ENCODE measurements at places on chromosomes 2 and 18.
A peak's percentile ranks its signal among the peaks of the same experiment; 100 is the strongest.

GRCh38 chr2:29253-29652 lies 17.1 kb downstream of the FAM110C start:
- DNase-seq = no peak

DNA sequence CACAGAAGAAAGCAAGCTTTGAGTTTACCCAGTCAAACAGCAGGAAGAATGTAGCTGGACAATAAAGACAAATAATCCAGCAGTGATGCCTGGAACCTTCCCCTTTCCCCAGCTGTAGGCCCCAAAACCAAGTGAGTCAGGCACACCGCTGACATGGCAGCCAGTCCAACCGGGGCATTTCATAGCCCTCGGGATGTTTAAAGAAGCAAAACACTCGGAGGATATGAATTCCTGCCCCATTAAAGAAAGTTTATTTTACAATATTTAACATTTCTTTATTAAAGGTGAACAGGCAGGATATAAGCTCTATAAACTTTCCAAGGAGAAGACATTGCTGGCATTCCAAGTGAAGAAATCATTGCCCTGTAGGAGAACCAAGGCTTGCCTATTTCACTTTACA lies 507.6 kb upstream of the TNP1 start:
- no peak for DNase-seq

DNA sequence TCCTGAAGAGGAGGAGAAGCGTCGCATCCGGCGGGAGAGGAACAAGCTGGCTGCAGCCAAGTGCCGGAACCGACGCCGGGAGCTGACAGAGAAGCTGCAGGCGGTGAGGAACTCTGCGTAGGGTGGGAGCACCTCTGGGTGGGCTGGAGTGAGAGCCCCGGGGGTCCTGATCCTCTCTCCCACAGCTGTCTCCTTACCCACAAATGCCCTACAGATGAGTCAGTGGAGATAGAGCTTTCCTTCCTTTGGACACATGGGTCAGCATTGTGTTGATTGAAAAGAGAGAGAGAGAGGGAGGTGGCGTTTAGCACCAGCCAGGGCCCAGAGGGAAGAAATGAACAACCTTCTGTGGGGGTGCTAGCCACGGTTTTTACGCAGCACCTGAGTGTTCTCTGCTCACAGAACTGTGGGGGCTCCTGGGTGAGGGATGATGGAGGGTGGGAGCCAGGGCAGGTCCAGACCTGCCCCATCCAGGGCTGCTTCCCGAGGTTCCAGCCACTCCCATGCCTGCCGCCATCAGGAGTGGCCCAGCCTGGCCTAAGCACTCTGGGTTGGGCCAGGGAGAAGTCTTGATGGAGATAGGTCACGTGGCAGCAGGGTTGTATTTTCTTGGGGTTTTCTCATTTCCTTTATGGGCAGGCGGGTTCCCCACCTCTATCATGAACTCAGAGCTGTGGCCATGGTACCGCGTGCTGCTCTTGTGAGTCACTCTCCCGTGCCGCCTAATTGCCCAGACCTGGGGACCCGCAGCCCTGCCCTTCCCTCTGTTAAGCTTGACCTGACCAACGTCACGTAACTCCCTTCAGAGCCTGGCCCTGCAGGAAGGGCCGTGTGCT lies 16.3 kb downstream of the FOSL2 start:
- peak; percentile 70 for DNase-seq

DNA sequence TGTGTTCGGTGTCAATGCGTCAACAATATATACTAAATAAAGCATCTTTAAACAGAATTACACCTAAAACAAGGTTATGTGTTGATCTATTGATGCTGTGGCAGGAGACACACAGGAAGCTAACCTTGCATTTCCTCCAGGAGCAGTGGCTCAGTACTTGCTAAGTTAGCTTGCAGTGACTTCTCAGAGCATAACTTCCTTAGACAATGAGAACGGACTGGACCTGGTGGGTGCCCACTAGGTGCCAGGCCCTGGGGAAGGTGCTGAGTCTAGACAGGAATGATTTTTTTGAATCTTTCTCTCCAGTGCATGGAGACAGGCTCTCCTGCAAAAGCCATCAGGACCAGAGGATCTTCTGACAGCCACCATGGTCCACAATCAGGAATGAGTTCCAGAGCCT lies 73.8 kb upstream of the MGAT4A start:
- DNase-seq = no peak

DNA sequence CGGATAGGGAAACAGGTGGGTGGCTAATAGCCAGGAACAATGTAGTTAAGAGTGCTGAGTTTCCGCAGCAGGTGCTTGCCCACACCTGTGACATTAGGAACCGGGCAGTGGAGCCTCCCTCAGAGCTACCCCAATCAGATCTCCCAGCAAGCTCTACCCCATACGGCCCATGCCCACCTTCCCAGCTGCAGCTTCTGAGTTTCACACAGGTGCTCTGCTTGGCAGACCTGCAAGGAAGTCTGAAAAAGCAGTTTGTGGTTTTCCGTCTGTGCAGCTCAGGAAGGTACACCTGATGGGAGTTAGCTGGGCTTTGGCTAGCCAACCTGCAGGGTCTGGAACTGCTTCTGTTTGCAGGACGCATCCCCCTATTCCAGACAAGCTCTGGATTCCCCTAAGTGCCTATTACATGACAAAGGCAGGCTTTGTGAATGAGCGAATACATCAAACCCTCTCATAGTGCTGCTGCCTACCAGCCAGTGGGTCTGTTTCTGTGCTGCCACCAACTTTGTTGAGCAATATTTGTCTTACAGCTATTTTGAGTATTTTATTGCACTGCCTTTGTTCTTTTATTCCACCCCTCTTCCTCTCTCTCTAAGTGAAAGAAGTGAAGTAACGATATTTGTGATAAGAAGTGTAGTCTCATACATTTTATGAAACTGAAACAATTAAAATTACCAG lies 24.7 kb upstream of the CEP68 start:
- DNase-seq = no peak

DNA sequence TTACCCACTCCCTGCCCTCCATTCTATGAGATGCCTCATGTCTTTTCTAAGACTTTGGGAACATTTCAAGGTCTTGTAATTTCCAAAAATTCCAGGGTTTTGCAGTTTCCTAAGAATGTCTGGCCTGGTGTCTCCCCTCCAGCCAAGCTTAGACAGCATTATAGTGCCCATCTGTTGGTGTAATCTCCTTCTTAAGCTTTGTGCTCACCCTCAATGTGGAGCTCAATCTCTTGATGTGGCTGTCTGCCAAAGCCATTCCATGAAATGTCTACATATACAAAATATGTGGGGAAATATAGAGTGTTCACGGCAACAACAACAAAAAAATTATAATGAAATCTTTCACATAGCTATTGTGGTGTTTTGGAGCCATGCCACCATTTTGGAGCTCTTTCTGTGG lies 558.4 kb downstream of the PIK3C3 start:
- DNase-seq = no peak

- DNase-seq = no peak
Measured at GRCh38 chr2:19208479-19209199, 149.8 kb downstream of the OSR1 start.
